H7 (cell line): ENCODE measurements at places on chromosomes 13 and 19. TPM values are rescaled to one million over a fixed set of nuclear protein-coding genes. Genes with fewer than 3 reads are reported as not detected.
A peak's percentile ranks its signal among the peaks of the same experiment; 100 is the strongest.

- peak; percentile 43 for DNase-seq
Measured at GRCh38 chr19:16589917-16590316, 17.7 kb upstream of the SLC35E1 start.

DNA sequence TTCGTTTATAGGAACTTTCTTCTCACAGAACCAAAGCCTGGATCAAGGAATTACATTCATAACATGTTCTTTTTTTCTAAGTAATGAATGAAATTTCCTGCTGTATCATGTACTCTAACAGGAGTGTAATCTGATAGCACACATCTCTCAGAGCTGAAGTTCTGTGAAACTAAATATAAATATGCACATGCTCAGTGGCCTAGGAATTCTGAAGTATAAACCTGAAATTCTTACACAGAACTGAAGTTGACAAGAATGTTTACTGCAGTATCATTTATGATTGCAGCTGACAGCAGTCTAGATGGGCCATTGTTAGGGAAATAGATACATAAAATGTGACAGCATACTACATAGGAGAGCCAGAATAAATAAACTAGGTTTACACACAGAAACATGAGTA, 54.5 kb downstream of the USP12 start:
- no peak for DNase-seq

DNA sequence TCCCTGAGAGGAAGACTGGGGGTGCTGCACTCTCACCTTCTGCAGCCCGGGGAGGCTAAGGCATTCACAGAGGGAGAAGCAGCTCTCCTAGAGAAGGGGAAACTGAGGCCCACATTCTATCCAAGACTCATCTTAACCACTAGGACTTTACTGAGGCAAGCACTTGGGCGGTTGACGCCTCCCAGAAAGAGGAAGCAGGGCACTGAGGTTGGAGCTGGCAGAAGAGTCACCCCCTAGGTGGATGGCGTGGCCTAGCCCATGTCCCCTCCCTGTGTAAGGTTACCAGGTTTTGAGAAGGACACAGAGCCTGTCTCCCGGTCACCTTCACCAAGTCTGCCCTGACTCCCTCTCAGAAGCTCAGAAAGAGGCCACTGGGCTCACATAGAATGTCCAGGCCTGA, 2.7 kb downstream of the S1PR2 start:
- DNase-seq = no peak

DNA sequence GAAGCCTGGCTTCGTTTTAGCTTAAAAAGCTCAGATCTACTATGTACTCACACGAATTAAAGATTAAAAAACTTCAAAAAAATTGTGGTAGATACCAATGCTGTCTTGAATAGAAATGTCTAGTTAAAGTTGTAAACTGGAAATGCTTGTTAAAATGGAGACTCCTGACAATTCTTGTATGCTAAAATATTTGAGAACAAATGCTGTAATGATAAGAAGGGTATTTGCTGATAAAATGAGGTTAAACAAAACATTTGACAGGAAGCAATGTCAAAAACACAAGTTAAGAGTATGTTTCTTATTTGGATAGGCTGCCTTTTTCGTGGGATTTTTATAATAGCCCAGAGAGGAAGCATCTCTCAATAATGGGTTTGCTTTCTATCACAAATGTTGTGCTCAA, 48.0 kb upstream of the POSTN start:
- DNase-seq = no peak

GRCh38 chr13:85808811-85809210, 9.6 kb upstream of the SLITRK6 start:
- no peak for DNase-seq

GRCh38 chr13:20713014-20713376, 9.5 kb downstream of the IL17D start:
- no peak for DNase-seq

DNA sequence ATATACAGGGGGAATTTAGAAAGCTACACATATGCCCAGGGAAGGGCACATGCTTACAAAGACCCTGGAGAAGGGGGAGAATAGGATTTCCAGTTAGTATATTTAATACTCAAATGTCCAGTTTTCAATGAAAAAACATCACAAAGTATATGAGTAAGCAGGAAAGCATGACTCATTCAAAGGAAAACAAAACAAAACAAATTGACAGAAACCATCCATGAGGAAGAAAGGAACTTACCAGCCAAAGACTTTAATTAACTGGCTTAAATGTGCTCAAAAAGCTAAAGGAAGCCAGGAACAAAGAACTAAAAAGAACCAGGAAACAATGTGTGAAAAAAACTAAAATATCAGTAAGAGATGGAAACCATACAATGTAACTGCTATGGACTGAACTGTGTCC, 716.2 kb upstream of the ARGLU1 start:
- DNase-seq = no peak

GRCh38 chr13:23160638-23161480, 19.9 kb upstream of the SGCG start:
- peak; percentile 25 for DNase-seq

DNA sequence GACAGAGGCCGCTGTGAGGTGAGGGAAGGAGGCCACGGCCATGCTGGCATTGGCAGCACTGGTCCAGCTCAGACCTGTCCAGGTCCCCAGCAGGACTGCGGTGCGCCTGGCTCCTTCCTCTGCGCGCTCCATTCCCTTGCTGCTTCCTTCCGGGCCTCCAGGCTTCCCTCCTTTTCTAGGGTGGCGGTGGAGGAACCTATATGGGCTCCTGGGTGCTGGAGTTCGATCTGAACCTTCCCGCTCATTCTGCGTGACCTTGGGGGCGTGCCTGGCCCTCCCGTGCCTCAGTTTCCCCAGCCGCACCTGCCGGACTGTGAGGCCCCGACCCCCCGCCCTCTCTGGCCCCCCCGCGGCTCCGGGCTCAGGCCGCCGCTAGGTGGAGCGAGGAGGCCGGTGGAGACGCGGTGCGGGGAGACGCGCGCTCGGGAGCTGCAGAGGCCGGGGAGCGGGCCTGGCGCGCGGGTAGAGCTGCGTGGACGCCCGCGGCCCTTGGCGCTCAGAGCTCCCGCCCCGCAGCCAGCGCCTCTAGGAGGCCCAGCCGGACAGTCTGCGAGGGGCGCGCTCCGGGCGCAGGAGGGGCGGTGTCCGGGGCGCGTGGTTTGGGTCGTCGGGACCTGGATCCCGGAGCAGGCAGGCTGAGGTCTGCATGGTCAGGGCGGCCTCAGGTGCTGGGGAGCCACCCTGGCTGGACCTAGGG, 29.9 kb downstream of the EFNA2 start:
- peak; percentile 97 for DNase-seq

GRCh38 chr19:1938071-1938470, 2.9 kb upstream of the CSNK1G2 start:
- no peak for DNase-seq

DNA sequence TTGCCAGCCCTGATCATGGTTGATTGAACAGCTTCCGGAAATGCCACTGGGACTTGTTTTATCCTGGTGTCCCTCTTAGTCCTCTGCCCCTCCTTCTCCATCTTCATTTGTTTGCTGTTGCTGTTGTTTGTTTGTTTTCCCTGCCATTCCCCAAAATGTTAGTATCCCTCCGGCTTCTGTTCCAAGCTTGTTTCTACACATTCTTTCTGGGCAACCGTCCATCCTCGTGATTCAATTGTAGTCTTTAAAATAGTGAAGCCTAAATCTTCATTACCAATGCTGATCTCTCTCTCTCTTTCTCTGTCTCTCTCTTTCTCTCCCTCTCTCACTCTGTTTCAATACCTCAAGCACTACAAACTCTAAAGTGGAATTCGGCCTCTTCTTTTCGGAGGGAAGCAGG, 649.3 kb upstream of the ARGLU1 start:
- no peak for DNase-seq

DNA sequence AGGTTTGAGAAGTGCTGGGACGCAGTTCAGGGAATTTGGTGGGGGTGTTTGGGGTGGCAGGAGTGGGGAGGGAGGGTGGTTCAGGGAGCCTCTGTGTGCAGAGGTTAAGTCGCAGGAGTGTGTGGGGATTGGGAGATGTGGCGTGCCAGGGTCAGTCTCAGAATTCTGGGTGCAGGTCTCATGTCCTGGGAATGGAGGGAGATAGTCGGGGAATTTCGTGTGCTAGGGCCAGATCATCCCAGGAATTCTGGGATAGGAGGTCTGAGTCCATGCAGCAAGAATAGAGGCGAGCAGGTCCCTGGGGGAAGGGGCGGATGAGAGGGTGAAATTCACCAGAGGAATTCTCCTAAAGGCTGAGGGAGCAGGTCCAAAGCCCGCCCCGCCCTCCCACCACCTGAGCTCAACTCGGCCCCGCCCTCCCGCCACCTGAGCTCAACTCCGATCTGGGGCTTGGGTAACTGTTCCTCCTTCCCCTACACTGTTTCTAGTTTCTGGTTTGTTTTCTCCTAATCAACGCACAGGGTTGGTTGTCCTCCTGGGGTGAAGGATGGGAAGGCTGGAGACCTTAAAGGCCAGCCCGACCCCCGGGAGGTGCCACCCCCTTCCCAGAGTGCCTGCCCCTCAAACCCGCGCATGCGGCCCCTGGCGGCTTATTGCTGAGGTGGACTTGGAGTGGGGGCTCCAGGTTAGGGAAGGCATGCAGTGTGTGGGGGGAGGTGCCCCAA, 15.2 kb downstream of the KCNC3 start:
- DNase-seq = peak; percentile 89

- DNase-seq = peak; percentile 70
Measured at GRCh38 chr19:7292352-7292949, 1.8 kb downstream of the INSR start.

- DNase-seq = no peak
Measured at GRCh38 chr13:76852986-76853385, 33.2 kb downstream of the KCTD12 start.

Gene CCDC169
- total RNA-seq = 19.9 and 32.7 TPM in 2 replicates

GRCh38 chr13:43516401-43516833, 270.4 kb downstream of the ENOX1 start:
- no peak for DNase-seq

- DNase-seq = no peak
Measured at GRCh38 chr13:22625691-22626090, 555.1 kb upstream of the SGCG start.

DNA sequence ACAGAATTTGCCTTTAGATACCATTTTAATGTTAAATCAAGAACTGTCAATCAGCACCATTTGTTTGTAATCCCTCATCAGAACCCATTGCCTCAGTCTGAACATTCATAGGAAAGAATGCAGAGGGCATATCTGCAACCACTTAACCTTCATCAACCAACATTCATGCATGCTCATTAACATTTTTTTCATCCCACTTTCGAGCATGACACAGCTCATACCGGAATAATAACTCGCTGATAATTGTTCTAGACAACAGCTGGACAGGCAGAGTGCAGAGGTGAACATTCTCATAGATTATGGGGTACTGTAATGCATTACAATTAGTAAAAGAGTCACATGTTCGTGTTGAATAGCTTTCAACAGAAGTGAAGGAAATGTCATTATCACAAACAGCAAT, 216.8 kb downstream of the DIAPH3 start:
- no peak for DNase-seq

Gene ZNF506
- total RNA-seq = 0.04 and 0.07 TPM in 2 replicates

GRCh38 chr19:3458229-3459088, 21.9 kb downstream of the SMIM24 start:
- peak; percentile 77 for DNase-seq

Gene DIAPH3
- 15.4 and 19.4 TPM in 2 replicates for total RNA-seq

DNA sequence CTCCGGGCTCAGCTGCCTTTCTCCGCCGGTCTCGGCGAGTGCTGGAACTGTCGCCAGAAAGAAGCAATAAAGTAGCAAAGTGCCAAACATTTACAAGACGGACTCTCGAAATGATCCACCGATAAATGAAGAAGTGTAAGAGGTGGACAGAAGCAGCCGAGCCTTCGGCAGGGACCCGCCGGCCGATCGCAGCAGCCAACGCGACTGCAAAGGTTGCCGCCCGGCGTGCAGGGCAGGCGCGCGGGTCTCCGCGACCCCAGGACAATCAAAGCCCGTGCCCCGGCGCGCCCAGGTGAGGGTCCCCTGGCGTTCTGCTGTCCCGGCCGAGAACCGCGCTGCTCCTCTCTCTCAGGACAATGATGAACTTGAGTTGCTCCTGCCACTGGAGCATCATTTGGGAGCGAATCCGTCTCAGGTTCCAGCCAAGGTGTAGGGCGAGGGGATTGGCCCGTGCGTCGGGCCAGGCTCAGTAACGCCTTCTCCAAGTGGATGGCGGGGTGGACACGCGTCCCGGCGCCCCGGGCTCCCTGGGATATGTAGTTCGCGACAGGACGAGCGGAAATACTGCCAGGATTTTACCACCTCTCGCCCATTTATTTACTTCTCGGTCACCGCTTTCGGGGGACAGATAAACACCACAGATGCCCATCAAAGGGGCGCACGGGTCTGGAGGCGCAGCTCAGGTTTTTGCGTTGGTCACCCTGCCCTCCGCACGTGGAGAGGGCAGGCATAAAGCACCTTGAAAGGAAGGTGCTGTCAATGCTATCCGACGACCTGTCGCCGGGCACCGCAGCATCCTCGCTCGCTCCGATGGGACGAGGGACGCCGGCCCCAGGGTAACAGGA, at the start of the genes BIVM and POGLUT2:
Gene BIVM (plus strand): TSS at position 539 of the 845 bp plus-strand sequence. CDS start 8,149 bp downstream, outside the sequence.
Gene POGLUT2 (minus strand): TSS at position 396 of the 845 bp plus-strand sequence. CDS start 306 bp downstream, at position 90.
- peak; percentile 96 for DNase-seq

Gene CGB5
- total RNA-seq = not detected in 2 replicates

- DNase-seq = no peak
Measured at GRCh38 chr13:34748073-34748472, 194.0 kb upstream of the NBEA start.

Gene NCAN
- 0.81 and 1.7 TPM in 2 replicates for total RNA-seq

DNA sequence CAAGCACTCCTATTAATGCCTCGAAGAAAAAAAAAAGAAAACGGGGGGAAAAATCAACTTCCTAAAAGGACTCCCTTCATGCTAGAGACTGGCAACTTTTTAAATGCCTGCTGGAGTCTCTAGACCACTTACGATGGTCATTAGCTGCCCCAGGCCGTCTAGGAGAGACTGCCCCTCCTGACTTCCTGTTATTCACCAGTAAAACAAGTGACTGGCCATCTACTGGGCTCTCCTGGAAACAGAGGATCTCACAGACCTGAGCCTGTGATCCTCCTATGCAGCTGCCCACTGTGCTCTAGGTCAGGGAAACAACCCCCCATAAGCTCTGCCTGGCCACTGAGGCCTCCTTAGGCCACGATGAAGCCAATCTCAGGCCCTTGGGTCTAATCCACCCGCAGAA, 7.4 kb downstream of the ZNF266 start:
- DNase-seq = no peak

Gene DHDH
- total RNA-seq = not detected in 2 replicates

Gene IGFL1
- total RNA-seq = not detected in 2 replicates

DNA sequence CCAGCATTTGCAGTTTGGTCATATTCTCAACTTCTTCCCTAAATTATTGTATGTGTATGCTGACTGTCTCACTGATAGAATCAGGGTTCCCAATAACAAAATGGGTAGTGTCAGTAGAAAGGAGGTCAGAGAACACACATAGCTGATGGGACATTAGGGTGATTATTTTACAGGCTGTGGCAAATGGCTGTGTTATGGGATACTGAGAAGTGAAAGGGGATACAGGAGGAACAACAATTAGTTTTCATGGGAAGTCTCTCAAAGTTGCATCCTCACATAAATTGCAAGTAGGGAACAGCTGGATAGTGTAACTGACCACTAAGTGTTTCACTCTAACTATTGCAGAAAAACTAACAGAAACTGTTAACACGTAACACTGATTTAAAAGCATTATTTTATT, 1199.3 kb downstream of the PCDH17 start:
- DNase-seq = no peak

Gene KASH5
- 0.21 and 0.26 TPM in 2 replicates for total RNA-seq

Gene USHBP1
- 7.5 and 13.6 TPM in 2 replicates for total RNA-seq

Gene TBXA2R
- total RNA-seq = 0.18 and 0.45 TPM in 2 replicates
